ENCODE measurements at places on chromosomes 5 and 9.

- no peak for ATAC-seq
These were observed 218.3 kb downstream of the ADAMTSL1 start for GRCh38 chr9:18692268-18692667.

DNA sequence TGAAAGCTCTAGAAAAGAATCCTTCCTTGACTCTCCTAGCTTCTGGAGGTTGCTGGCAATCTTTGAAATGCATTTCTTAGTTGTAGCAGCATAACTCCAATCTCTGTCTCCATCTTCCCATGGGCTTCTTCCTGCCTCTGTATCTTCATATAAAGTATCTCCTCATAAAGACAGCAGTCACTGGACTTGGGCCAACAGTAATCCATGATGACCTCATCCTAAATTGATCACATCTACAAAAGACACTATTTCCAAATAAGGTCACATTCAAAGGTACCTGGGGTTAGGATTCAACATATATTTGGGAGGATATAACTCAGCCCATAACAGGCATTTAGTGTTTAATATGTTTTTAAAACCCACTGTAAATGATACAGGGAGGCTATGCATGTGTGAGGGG, 123.3 kb downstream of the MLLT3 start:
- ATAC-seq = no peak

GRCh38 chr9:128150594-128151308, 1.5 kb downstream of the LCN2 start:
- no peak for ATAC-seq

GRCh38 chr5:132690156-132690555, 16.4 kb downstream of the IL4 start:
- no peak for ATAC-seq

- ATAC-seq = peak; percentile 49
These were observed 12.2 kb downstream of the CXXC5 start for GRCh38 chr5:139660105-139660922.

DNA sequence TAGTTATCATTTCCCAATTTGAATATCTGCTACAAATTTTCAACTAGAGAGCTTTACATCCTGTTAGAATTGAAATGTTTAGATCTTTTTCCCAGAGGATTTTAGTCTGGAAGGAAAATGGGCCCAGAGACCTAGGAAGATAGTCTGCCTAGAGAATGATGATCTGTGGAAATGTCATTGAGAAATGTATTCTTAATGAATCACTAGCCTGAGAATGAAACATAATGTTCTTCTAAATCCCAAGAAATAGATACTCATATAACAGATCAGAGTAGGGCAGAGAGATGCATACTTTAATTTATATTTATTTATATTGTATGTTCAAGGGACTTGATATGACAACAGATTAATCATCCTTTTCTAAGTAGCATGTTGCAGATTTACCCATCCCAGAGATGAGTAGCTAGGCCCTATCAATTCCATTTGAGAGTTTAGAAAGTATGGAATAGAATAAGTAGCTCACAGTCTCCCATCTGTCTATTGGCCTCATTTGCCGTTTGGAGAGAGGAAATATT, 25.1 kb upstream of the SLC44A1 start:
- no peak for ATAC-seq

DNA sequence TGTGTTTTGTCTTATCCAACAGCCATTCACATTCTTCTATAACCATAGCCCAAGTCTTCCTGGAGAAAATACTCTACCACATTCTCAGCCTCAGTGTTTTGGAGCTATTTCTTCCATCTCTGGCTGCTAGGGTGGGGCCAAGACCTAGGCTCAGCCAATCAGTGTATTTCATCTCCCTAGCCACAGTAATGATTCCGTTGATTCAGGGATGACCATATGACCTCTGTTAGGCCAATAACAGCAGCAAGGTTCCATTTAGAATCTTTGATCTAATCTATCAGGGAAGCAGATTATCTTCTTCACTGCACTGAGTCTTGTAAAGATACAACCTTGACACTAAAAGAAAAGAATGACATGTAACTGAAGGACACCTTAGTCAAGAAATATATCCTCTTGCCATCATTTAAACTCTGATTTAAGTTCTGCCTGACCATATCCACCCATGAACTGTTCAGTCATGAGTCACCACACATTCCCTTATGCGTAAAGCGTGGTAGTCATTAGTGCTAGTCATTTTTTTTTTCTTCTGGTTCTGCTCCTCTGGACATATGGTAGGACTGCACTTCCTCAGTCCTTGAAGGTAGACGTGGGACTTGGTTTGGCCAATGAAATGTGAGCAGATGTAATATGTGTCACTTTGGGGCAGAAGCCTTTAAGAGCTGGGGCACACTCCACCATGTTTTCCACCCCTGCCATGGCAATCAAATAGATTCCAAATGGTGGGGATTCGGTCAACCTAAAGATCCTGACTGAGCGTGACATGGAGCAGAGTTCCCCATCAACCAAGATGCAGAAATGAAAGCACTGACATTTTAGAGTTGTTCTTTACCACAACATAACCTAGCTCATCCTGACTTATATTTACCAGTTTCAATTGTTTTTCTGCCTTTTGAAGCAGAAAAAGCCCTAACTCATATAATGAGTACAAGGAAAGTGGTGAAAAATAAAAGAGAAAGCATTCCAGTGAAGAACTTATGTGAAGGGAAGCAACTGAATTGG, 12.7 kb upstream of the PRELID2 start:
- ATAC-seq = no peak

DNA sequence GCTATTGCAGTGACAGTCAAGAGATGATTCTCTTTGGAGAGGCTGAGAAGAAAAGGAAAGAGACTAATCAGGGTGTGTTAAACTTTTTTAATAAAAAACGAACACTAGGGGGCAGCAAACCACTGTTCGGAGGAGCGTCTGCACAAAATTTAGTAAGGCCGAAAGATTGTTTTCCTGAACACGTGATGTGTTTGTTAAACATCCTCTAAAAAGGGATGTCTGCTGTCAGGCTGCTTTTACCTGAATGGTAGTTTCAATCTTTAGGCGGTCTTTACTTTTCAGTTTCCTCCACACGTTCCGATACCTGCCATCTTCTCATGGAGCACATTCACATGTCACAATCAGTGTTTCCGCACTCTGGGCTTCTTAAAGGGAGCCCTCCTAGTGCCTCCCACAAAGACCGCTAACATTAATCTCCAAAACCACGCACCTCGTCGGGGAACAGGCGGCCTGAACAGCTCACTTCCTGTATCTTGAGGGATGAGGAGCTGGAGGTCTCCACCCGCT, 125.2 kb downstream of the GPBP1 start:
- peak; percentile 72 for ATAC-seq

- ATAC-seq = no peak
These were observed 662.0 kb upstream of the CDH18 start for GRCh38 chr5:20649966-20650365.

- no peak for ATAC-seq
These were observed 182.4 kb downstream of the CCDC171 start for GRCh38 chr9:15735083-15735857.

DNA sequence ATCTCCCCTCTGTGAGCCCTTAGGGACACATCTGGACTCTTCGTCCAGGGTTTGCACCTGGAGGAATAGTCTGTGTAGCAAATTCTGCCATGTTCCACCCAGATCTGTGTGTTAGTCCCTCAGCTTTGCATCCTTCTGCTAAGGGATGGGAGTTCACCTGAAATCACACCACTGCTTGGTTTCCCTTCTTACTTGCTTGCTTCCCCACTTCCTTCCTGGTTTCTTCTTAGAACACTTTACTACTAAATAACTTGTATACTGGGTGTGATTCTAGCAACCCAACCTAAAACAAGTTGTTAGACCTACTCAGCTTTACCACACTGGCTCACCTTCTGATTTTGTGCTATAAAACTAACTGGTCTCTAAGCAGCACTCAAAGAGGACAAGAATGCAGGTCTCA, 202.6 kb upstream of the MAP3K1 start:
- ATAC-seq = no peak

DNA sequence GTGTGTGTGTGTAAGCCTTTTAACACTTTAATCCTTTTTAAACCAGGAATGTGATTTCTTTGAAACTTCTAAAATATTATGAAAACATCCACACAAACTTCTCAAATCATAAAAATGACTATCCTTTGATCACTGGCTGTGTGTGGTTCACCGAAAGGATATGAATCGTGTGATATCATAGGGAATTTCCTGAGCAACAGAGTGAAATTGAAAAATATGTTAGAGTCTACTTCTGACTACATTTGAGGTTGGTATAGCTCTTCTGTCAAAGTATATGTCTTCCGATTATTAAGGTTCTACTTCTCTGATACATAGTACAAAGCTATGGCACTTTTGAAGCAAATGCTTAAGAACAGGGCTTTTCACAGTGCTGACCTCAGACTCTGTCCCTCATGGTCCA, 40.3 kb downstream of the RGMB start:
- ATAC-seq = no peak

GRCh38 chr5:75660678-75661465, 49.6 kb downstream of the ANKDD1B start:
- ATAC-seq = no peak

DNA sequence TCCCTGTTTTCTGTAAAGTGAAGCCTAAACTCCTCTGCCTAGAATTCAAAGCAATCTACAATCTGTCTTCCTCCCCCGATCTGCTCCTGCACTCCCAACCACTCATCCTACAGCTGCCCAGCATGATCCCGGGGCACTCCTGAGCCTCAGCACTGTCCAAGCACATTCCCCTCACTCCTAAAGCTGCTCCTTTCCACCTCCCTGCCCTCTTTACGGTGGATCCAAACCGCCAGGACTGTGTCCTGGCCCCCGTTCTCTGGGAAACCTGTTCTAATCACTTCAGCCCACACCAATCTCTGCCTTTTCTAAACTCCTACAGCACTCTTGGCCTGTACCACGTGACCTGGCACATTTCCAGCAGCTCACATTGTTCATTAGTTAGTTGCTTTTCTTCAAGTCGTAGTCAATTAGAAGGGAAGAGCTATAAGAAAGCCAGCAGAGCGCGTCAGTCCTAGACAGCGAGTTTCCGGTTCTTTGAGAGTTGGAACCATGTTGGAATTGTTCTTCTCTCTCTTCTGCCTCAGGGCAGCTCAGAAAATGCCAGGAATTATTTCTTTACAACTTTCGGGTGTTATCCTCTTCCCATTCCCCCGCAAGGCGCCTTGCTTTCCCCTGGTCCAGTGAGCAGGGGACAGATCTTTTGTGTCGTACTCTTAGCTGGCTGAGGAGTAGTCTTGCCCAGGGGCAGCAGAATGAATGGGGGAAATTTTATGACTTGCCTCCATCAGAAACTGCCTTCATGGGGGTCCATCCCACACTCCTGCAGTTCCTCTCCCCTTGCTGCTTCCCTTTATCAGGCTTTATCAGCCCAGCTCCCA, 60.7 kb downstream of the NRG2 start:
- no peak for ATAC-seq

- no peak for ATAC-seq
These were observed 100.9 kb downstream of the SMARCA2 start for GRCh38 chr9:2116073-2116472.

- no peak for ATAC-seq
These were observed 758.5 kb upstream of the CTNND2 start for GRCh38 chr5:12662545-12663314.

GRCh38 chr9:37534412-37534811, 41.8 kb downstream of the FBXO10 start:
- ATAC-seq = no peak

DNA sequence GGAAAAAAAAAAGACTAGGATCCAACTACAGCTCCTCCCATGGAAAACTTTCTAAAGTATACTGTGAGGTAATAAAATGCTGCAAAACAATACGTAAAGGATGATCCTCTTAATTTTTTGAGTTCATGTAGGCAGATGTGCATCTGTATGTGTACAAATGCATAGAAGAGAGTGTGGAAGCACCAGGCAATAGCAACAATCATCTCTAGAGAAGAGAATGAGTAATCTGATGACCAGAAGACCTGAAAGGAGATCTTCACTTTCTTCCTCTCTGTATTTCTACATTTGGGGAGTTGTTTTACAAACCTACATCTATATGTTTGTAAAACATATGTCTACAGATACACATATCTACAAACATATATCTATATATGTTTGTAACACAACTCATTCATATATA, 29.3 kb upstream of the SPDL1 start:
- ATAC-seq = no peak

DNA sequence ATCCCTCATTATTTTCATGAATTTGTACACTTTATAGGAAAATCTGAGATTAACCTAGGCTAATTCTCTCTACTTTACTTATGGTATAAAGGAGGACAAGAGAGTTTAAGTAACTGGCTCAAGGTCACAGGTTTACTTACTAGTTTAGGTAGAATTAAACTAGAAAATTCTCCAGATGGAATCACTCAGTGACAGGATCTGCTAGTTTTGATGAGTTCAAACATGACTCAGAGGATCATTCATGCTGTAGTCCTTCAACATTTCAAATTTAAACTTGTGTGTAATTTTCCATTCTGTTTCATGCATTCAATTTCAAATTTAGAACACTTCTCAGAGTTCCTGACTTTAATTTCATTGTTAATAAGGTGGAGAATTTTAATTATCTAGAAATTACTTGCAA, 485.7 kb upstream of the TUSC1 start:
- ATAC-seq = no peak

- peak; percentile 67 for ATAC-seq
These were observed 176.4 kb upstream of the ANKRD55 start for GRCh38 chr5:56409331-56410190.

DNA sequence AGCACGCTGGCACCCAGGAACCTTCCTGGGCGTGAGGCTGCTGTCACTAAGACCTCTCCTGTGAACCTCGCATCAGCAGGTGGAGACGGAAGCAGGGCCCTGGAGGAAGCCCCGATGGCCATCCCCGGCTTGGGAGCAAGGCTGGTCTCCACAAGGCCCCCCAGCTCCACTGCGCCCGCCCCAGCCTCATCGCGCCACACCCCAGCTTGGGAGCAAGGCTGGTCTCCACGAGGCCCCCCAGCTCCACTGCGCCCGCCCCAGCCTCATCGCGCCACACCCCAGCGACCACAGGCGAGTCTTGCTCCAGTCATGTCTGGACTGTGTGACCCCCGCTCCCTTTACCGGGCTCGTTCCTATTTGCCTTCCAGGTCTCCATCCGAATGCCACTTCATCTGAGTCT, 11.0 kb downstream of the QSOX2 start:
- no peak for ATAC-seq

DNA sequence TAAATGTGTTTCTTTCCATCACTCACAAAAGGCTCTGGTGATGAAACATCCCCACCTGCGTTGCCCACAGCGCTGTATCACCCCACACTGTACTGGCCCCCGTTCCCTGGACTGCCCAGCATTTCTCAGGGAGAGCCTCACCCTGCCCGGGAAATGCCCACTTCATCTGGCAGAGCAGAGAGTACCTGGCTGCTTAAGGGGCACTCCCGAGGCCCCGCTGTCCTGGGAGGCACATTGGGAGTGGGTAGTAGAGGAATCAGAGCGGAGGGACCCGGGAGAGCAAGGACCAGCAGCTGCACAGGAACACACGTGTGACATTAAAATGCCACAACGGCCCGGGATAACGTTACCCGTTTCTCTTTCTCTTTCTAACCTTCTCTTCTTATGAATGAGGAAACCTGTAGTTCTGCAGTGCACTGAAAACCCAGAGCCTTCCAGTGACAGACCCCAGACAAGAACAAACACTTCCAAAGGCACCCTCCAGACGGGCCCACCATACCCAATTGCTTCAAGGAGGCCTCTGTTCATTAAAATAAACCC, 110.0 kb downstream of the ROR2 start:
- no peak for ATAC-seq

GRCh38 chr9:107733523-107733894, 243.9 kb upstream of the KLF4 start:
- peak; percentile 60 for ATAC-seq

Data from gastroesophageal sphincter (tissue), 4 donors.